Forelimb muscle (tissue), 1 donor: ENCODE measurements at places on chromosomes 3 and 15. TPM values are rescaled to one million over a fixed set of nuclear protein-coding genes. Genes with fewer than 3 reads are reported as not detected.

DNA sequence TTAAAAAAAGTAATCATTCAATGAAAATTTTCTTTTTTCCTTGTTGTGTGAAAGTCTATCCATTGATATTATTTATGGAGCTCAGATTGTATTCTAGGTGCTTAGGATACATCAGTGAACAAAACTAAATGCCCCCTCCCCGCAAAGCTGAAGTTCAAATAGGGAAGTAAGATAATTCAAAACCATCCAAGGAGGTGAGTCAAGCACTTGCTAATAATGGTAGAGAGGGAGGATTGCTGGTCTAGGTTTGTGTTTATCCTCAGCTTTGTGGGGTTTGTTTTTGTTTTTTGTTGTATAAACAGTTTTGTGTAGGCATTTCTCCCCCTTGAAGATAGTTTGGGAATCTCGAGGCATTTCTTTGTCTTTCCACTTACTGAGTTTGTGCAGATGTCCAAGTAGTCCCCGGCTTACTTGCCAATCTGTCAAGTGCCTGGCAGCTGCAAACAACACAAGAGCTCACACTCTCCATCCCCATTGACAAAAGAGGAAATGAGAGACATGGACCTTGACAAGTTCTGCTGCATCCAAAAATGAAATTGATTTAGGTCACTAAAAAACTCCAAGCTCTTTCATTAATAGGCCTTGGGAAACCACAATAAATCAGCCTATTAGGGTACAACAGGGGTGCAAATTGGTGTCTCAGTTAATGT lies 575.8 kb upstream of the TBL1XR1 start:
- DNase-seq: no peak

DNA sequence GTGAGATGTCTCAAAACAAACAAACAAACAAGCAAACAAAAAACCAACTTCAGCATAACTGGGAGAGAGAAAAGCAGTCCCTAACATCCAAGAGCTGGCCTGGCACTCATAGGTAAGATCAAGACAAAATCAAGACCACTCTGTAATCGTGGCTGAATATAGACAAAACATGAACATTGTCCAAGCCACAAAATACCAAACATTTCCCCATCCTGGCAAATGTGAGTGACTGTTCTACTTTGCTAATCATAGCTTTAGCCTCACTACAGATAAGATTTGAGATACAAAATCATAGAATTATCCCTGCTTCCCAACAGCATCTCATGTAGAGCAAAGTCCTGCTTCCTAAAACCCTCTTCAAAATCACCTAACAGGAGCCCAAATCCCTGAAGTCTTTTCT lies 116.7 kb upstream of the PRTG start:
- DNase-seq: no peak

- DNase-seq: no peak
Observed at GRCh38 chr3:175511219-175511785, 652.2 kb downstream of the NAALADL2 start.

DNA sequence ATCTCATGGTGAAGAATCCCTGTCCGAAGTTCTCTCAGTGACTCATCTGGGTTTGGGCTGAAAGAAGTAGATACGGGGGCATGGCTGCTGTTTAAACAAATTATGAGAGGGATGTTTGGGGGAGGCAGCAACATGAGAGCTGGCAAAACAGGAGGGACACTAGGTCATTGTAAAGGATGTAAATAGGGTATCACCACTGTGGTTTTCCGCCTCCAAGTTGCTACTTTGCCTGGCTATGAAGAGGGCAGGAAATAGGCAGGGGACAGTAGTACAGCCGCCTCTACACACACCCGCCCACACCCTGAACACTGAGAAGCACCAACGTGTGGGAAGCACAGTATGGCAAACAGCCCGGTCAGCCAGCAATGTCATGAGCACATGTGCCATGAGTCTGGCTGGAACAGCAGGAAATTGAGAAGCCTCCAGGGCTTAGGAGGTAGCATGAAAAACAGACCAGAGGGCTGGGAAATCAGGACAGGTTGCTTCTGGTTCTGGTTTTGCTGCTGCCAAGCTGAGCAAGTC lies 17.1 kb downstream of the HEXA start:
- no peak for DNase-seq

DNA sequence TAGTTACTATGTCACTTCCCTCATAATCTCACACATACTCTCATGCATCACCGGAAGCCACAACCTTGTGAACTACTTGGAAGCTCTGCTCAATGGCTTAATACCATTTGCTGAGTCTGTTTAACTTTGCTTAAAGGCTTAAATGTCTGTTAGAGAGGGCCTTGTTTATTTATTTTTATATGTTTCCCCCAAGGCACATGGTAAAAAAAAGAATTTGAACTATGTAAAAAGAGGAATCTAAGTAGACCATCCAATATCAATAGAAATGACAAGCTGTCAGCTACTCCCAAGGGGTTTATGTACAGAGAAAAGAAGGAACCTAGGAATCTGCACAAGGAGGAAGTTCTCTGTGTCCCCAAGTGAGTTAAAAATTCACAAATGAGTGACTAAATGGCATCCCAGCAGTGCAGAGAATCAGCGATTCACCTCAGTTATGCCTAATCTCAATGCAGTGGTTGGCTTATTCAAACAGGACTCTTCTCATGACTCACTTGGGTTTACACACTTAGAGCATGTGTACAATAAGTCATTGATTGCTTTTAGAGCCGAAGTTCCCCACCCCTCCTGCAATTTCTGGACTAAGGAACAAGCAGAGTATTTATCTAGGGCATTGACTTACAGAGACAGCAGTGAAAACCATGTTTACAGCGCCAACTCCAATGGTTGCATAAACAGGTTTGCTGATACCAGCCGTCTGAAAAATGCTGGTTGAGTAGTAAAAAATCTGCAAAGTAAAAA lies 24.4 kb downstream of the SLC2A2 start:
- no peak for DNase-seq

DNA sequence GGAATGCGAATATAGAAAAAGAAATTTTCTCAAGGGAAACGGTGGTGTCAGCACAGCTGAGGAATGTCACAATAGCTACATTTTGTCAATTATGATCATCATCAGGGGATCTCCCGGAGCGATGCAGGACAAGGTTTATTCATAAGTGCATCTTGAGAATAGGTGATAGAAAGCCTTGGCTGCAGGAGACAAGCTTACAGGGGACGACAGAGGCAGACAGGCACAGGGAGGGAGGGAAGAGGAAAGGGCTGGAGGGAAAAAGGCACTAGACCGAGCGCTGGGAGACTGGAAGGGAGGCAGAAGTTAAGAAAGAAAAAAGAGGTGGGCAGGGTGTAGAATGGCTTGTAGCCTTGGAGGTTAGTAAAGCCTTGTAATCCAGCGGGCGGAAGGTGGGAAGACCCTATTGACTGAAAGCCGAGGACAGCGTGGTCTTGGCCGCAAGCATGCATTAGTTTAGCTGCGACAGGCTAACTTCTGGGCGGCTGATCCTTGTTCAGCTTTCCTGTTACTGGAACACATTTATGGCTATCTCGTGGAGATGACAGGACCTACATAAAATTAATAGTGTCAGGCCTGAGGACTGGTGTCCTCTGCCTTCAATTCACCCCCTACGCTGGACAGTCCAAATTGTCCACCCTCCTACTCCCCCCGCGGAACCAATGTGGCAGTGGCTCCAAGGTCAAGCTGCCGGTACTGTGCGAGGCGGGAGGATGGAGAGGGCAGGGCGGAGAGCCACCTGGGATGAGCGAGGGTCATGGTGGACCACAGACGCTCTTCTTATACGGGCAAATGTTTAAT lies 1.4 kb upstream of the NECTIN3 start:
- no peak for DNase-seq

GRCh38 chr15:59313641-59314332 lies 58.9 kb downstream of the MYO1E start:
- no peak for DNase-seq

The PRRT3 gene
- 2.3 TPM for polyA plus RNA-seq

The PLSCR1 gene
- 13.0 TPM for polyA plus RNA-seq

The PLCL2 gene
- polyA plus RNA-seq: 13.7 TPM

The TAMM41 gene
- 12.2 TPM for polyA plus RNA-seq

The OR5K2 gene
- polyA plus RNA-seq: not detected
